ENCODE measurements at places on chromosomes 6 and 20. TPM values are rescaled to one million over a fixed set of nuclear protein-coding genes. Genes with fewer than 3 reads are reported as not detected.

SEMG1 gene
- not detected for total RNA-seq

MRPL2 gene
- total RNA-seq = 65.6 TPM

NR2E1 gene
- total RNA-seq = 0.13 TPM

MCCD1 gene
- total RNA-seq = not detected

COL21A1 gene
- 3.3 TPM for total RNA-seq

ZC3H12D gene
- 0.26 TPM for total RNA-seq

PROKR2 gene
- not detected for total RNA-seq

DAAM2 gene
- total RNA-seq = not detected

HTR1E gene
- not detected for total RNA-seq

LCA5 gene
- 7.0 TPM for total RNA-seq

DNA sequence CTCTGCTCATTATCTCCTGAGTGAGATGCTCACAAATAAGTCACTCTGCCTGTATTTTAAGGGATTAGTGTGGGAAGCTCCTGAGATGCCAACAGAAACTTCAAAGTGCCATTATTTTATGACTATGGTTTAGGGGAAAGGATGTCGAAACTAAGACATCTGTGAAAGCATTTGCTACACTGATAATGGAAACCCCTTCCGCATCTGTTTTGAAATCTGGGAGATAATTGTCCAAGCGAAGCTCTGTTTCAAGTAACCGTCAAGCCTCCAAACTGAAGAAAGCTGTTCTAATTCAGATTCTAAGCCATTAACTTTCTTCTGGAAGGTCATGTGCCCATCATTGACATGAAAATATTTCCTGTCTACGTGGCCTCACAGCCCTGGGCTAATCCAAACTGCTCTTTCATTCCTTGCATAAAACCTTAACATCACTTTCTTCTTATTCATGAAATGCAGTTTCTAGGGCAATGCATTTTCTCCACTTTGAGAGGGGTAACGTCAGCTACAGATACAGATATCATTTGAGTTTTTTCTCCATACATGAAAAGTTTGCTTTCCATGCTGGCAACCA is 932.0 kb downstream of the C6orf118 start:
- no peak overlapping the region for H3K4me3 ChIP-seq
- no peaks in the 10 kb centered on the region for H3K4me1 ChIP-seq
- DNase-seq = no peak
- H3K27ac ChIP-seq = no peak overlapping the region
- no peaks in the 10 kb centered on the region for H3K27me3 ChIP-seq
- H3K36me3 ChIP-seq = no peaks in the 10 kb centered on the region

- H3K27me3 ChIP-seq = no peaks in the 10 kb centered on the region
- H3K4me3 ChIP-seq = no peak overlapping the region
- H3K36me3 ChIP-seq = no peaks in the 10 kb centered on the region
- H3K27ac ChIP-seq = no peak overlapping the region
- DNase-seq = no peak
- no peaks in the 10 kb centered on the region for H3K4me1 ChIP-seq
Observed at GRCh38 chr20:34544109-34544796, 14.3 kb upstream of the MAP1LC3A start.

DNA sequence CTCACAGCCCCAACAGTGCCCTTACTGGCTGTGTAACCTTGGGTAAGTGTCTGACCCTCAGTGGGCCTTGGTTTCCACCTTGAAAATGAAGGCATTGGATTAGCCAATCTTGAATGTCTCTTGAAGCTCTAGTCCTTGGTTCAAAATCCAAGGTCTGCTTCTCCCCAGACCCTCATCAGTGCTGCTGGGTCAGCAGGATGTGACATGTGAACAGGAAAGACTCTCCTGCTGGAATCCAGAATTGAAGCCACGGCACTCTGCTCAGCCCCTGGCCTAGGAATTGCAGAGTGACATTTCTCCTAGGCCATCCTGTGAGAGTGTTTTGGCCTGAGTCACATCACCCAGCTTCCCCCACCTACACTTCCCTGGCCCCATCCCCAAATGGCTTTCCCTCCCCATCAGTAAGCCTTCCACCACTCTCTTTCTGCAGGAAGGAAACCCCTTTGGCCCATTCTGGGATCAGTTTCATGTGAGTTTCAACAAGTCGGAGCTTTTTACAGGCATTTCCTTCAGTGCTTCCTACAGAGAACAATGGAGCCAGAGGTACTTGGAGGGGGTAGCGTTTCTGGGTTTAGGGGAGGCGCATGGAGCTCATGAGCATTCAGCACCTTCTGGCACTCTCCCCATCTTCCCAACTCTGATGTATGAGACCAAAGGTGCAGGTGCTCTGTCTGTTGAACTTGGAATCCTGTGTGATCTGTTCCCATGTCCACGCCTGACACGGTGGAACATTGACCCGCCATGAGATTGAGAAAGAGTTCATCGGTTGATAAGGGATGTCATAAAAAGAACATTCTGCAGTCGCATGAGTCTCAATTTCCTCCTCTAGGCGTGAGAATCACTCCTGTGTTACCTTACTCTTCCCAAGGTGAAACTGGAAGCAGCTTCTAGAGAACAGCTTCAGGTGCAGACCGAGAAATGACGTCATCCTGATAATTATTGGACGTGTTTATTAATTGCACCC is 8.8 kb downstream of the POFUT1 start:
- H3K27ac ChIP-seq = no peak overlapping the region
- peaks cover 10% of the 10 kb centered on the region for H3K36me3 ChIP-seq
- no peaks in the 10 kb centered on the region for H3K27me3 ChIP-seq

DNA sequence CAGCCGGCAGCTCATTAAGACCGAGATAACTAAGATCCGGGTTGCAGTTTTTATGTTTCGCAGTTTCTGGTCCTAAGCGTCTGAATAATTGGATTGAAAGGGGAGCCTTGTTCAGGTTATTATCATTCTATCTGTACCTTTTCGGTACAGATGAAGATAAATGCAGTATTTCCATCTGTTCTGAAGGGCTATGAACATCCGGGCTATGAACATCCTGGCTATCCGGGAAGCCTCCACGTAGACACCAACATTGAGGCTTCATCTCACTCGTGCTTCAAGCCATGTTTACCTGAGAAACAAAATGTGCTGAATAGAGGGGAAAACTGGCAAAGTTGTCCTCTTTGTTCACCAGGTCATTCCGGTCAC is 399 bp upstream of the REPS1 start:
- peaks cover 10% of the 10 kb centered on the region for H3K4me1 ChIP-seq
- H3K27me3 ChIP-seq = no peaks in the 10 kb centered on the region
- H3K4me3 ChIP-seq = peak overlapping the region; percentile 76
- H3K27ac ChIP-seq = peak overlapping the region; percentile 32

DNA sequence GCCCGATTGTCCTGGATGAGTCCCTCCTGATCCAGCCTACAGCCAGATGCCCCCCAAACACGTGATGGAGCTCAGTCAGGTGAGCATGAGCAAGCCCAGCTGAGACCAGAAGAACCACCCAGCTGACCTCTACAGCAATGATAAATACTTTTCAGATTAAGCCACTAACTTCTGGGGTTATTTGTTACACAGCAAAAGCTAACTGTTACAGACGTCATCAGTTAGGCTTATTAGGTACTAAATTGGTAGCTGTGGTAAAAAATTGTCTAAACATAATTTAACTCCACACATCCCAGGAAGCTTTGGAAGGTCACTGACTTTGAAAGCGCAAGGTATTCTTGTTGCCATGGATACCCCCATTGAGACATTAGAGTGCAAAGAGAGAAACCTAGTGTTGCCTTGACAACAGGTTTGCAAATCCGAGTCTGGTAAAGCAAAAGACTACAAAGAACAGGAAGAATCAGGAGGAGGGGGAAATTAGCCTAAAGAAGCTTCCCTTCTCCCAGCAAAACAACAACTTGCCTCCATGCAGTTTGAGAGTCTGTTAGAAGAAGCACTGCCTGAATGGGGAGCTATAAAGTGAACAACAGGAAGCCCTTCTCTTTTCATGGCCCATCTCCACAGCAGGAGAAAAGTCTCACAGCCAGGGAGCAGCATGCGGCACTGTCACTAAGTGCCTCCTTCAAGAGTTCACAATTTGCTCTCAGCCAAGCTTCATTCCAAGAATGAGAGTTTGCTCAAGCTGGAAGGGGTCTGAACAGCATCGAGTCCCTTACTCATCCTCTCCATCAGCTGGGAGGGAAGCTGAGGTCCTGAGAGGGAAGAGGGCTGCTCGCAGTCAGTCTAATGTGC is 41.7 kb upstream of the ZNF831 start:
- H3K4me1 ChIP-seq = no peaks in the 10 kb centered on the region
- no peaks in the 10 kb centered on the region for H3K36me3 ChIP-seq
- no peak for DNase-seq
- H3K4me3 ChIP-seq = no peak overlapping the region
- peaks cover 10% of the 10 kb centered on the region for H3K27me3 ChIP-seq
- no peak overlapping the region for H3K27ac ChIP-seq

GRCh38 chr6:81800666-81801065 is 48.2 kb upstream of the TENT5A start:
- H3K27ac ChIP-seq = no peak overlapping the region
- no peak overlapping the region for H3K4me3 ChIP-seq
- DNase-seq = no peak
- H3K36me3 ChIP-seq = no peaks in the 10 kb centered on the region
- H3K27me3 ChIP-seq = no peaks in the 10 kb centered on the region
- H3K4me1 ChIP-seq = no peaks in the 10 kb centered on the region

- H3K4me1 ChIP-seq = no peaks in the 10 kb centered on the region
- no peak overlapping the region for H3K4me3 ChIP-seq
- DNase-seq = no peak
- no peaks in the 10 kb centered on the region for H3K36me3 ChIP-seq
Observed at GRCh38 chr6:86357877-86358276, 579.5 kb upstream of the HTR1E start.

GRCh38 chr6:2101213-2101612 is 144.2 kb downstream of the GMDS start:
- no peak overlapping the region for H3K27ac ChIP-seq
- peaks cover 3% of the 10 kb centered on the region for H3K4me1 ChIP-seq
- H3K36me3 ChIP-seq = no peaks in the 10 kb centered on the region
- no peaks in the 10 kb centered on the region for H3K27me3 ChIP-seq
- no peak overlapping the region for H3K4me3 ChIP-seq

DNA sequence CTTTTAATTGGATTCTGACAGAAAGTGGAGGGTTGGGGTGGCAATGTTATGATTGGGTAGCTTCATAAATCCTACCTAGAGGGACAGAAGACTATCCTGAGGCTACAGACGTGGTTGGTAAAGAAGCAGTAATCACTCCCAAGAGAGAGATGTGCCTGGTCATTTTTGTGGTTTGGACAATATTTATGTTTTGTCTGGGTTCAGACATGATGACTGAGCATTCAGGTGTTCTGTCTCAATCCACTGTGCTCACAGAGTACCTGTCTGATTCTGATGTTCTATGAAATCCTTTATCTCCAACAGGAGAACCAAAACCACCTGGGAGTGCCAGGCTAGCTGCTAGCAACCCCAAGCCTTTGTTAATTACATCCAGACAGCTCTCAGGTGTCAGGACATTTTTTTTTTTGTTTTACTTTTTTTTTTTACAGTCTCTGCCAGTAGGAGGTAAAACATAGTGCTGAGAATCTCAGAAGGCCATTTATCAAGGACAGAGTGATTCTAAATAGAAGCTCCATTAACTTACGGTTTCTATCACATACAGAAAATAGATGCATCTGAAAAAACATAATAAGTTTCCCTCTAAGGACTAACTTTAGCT is 1.6 kb upstream of the HLA-DQA1 start:
- no peak overlapping the region for H3K27ac ChIP-seq
- no peak overlapping the region for H3K4me3 ChIP-seq
- peaks cover 20% of the 10 kb centered on the region for H3K27me3 ChIP-seq
- no peaks in the 10 kb centered on the region for H3K4me1 ChIP-seq
- DNase-seq = no peak

DNA sequence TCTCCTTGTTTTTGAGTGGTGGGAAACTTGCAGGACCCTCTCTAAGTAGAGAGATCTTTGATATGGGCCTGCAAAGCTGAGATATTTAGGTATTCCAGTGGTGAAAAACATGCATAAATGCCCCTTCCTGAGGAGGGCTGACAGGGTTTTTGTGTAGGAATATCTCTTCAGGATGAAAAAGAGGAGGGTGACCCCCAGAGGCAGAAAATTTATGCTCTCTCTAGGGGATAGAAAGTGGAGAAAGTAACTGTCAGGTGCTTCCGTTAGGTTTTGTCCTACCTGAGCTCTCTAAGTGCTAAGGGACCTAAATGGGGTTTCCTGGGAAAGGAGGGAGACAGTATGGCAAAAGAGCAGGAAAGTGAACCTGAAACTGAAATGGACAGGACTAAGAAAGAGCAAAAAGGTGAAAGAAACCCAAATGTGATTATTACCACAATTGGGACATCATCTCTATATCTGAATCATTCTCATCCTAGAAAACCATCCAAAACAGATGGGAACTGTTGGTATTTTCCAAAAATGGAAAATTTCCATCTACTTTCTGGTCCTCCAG is 2.0 kb downstream of the COL19A1 start:
- DNase-seq = no peak
- H3K4me1 ChIP-seq = peaks cover 13% of the 10 kb centered on the region
- no peaks in the 10 kb centered on the region for H3K36me3 ChIP-seq
- H3K27me3 ChIP-seq = peaks cover 57% of the 10 kb centered on the region
- no peak overlapping the region for H3K4me3 ChIP-seq

DNA sequence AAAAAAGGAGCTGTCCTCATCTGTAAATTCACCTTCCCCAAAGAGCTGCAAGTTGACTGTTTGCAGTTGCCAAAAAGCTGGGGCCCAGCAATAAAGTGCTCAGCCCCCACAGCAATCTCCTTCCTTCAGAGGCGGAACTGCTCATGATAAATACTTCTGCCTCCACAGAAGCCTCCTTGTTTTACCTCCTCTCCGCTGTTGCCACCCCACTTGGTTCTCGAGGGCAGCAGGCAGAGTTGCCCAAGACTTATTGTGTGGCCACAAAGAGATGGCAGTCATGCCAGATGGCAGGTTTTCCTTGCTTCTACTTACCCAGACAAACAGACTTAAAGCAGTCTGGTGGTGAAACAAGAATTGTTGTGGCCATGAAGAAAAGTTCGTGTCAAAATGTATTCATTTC is 66.3 kb downstream of the SLX4IP start:
- no peaks in the 10 kb centered on the region for H3K27me3 ChIP-seq
- no peaks in the 10 kb centered on the region for H3K36me3 ChIP-seq
- H3K4me3 ChIP-seq = no peak overlapping the region

GRCh38 chr20:5085380-5085779 is 34.4 kb downstream of the PCNA start:
- H3K4me1 ChIP-seq = no peaks in the 10 kb centered on the region
- H3K27me3 ChIP-seq = no peaks in the 10 kb centered on the region
- no peaks in the 10 kb centered on the region for H3K36me3 ChIP-seq
- no peak overlapping the region for H3K4me3 ChIP-seq
- DNase-seq = no peak
- no peak overlapping the region for H3K27ac ChIP-seq

DNA sequence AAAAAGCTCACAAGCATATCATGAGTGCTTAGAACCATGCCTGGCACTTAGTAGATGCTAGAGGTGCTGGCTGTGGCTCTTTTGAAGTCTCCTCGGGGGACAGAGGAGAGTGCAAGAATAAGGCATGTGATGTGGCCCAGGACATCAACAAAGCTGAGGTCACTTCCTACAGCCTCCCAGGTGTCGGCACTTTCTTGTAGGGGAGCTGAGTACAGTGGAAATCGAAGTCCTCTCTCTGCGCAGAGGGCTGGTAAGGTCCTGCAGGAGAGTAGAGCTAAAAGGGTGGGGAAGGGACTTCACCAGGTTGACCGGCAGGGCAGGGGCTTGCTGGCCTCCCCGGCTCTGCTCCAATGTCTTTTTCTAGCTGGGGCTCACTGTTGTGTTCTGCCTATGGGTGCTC is 11.2 kb downstream of the SLC13A3 start:
- no peak overlapping the region for H3K4me3 ChIP-seq
- H3K36me3 ChIP-seq = no peaks in the 10 kb centered on the region
- DNase-seq = no peak
- peaks cover 6% of the 10 kb centered on the region for H3K27me3 ChIP-seq
- no peak overlapping the region for H3K27ac ChIP-seq

All from Panc1 (cell line).